ENCODE measurements at places on chromosomes 1 and 21.
A peak's percentile ranks its signal among the peaks of the same experiment; 100 is the strongest.

DNA sequence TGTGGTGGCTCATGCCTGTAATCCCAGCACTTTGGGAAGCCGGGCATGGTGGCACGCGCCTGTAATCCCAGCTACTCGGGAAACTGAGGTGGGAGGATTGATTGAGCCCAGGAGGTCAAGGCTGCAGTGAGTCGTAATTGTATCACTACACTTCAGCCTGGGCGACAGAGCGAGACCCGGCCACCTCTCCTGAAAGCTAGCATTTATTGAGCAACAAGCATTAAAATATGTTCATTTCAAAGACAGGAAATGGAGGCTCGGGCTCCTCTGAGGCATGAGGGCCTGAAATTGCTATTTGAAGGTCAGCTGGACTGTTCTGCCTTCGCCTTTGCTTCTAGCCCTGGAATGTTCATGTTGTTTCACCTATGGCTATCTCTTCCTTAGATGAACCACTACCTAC lies 34.5 kb downstream of the SPATA21 start:
- peak; percentile 39 for DNase-seq

DNA sequence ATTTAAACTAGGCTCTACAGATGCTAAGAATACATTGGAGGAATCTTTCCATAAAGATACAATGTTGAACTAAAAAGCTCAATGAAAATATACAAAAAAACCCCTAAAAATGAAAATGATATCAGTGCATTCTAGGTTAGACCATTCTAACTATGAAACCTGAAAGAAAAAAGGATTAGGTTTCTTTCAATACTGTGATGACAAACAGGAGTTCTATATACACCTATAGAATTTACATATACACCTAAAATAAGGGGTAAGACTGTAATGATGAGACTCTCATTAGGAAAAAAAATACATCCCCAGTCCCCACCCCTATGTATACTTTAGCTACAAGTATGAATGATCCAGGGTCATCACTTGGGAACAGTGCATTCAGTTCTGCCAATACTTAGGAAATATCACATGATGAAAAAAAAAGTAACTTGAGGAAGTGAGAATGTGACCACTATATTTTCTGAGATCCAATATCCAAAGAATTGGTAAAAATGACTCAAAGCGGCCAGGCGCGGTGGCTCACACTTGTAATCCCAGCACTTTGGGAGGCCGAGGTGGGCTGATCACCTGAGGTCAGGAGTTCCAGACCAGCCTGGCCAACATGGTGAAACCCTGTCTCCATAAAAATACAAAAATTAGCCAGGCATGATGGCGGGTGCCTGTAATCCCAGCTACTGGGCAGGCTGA lies 26.3 kb downstream of the SELENOF start:
- DNase-seq = no peak

- DNase-seq = no peak
Measured at GRCh38 chr1:46798810-46799209, at the start of gene CYP4B1. Gene CYP4B1, plus strand, starts transcription at chr1:46799046. Its CDS starts 36 bp downstream, at chr1:46799082.

- DNase-seq = no peak
Measured at GRCh38 chr1:35587736-35588135, 14.6 kb downstream of the TFAP2E start.

GRCh38 chr1:243496187-243496646 lies 240.4 kb downstream of the SDCCAG8 start:
- DNase-seq = no peak

DNA sequence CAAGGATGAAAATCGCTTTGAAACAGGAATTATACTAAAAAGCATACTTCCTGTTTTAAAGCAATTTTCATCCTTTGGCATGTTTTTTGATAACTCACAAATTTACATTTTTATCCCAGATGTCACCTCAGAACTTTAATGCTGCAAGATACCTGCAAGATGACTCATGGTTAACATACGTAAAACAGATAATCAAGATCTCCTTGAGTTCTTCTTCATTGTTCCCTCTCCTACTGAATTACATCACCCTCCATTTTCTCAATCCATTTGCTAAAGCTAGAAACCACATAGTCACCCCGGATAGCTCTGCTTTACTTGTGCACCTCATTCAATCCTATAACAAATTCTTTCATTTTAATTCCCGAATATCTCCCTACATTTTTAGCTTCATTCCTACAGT lies 1114.2 kb downstream of the PLA2G4A start:
- peak; percentile 19 for DNase-seq

DNA sequence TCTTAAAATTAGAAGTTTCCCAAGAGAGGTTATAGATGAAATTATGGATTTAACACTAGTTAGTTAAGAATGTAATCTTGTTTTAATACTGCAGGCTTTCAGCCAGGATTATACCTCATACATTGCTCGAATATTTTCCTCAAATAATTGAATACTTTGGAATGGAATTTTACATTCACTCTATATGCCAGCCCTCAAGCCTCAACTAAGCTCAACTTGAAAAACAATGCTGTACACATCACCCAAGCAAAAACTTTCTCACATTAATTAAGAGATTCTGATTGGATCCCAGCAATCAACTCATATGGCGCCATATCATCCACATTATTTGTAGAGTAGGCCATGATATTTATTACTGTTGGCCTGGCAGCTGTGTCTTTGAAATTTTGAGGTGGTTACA lies 710.7 kb upstream of the ADAMTS5 start:
- DNase-seq = peak; percentile 41

GRCh38 chr21:22191581-22191980 lies 1193.4 kb downstream of the NCAM2 start:
- no peak for DNase-seq

DNA sequence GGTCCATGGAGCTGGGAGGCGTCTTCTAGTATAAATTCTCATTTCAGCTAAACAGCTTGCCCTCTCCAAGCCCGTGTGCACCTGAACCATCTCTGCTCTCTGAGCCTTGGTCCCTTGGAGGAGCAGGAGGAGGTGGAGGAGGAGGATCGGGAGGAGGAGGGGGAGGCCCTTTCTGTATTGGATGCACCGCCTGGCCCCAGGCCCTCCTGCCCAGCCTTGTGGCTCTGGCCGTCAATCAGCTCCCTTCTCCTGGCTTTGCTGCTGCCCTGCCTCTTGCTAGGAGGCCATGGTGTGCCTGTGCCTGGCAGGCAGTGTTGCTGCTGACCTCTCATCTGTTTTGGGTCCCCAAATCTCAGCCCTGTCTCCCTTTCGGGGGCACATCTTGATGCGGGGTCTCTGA lies 9.0 kb downstream of the COL18A1 start:
- DNase-seq = no peak

- DNase-seq = no peak
Measured at GRCh38 chr1:91857557-91858239, 28.3 kb downstream of the TGFBR3 start.

DNA sequence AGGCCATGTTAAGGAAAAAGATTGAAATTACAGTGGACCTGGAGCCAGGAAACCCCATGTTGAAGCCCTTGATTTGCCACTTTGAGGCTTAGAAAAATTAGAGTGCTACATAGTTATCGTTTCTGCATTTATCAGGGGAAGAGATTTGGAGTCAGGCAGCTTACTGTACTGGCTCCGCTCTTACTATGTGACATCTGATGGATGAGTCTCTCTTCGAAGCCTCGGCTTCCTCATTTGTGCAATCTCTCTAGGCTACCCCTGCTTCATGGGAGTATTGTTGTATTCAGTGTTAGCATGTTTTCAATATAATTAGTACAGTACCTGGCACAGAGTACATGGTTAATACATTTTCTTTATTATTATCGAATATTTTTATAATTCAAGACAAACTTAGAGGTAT lies 480.4 kb upstream of the USP24 start:
- DNase-seq = no peak

- no peak for DNase-seq
Measured at GRCh38 chr1:25760122-25760719, 39.8 kb upstream of the SELENON start.

GRCh38 chr1:12666141-12666735 lies 22.4 kb downstream of the AADACL4 start:
- DNase-seq = no peak

- peak; percentile 61 for DNase-seq
Measured at GRCh38 chr1:40394491-40395172, 21.1 kb downstream of the SMAP2 start.

- DNase-seq = peak; percentile 36
Measured at GRCh38 chr1:169466259-169467230, 19.2 kb downstream of the SLC19A2 start.

DNA sequence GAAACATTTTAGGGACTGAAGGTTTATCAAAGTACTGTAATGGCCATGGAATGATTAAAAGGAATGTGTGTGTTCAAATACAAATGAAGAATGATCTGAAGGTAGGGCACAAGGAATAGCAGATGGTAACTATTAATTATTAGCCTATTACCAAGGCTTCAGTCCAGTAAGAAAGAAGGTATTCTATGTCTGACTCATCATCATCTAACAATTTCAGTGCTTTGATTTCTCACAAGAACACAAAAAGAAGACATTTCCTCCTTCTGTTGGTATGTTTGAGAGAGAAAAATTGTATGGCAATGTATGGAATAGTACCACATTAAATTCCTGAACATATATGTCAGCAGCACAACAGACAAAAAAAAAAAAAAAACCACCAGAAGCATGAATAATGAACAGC lies 57.5 kb downstream of the TYW3 start:
- DNase-seq = no peak

- peak; percentile 50 for DNase-seq
Measured at GRCh38 chr1:231841616-231842344, 215.2 kb downstream of the DISC1 start.

DNA sequence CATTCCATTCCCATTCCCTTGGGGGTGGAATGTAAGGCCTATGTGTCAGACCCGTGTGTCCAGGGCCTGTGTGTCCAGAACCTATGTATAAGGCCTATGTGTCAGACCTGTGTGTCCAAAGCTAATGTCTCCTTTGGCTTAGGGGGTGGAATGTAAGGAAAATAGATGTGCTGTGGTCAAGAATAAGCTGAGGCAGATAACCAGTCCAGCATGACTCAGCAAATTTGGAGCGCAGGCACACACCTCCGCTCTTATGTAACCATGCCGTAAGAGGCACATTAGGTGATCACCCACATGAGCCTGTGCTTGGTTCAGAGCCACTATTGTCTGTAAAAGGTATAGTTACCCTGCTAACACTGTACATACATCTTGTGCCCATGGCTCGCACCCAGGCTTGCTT lies 150.8 kb upstream of the SGIP1 start:
- DNase-seq = no peak

- DNase-seq = no peak
Measured at GRCh38 chr1:159370855-159371254, 61.1 kb upstream of the OR10J4 start.

DNA sequence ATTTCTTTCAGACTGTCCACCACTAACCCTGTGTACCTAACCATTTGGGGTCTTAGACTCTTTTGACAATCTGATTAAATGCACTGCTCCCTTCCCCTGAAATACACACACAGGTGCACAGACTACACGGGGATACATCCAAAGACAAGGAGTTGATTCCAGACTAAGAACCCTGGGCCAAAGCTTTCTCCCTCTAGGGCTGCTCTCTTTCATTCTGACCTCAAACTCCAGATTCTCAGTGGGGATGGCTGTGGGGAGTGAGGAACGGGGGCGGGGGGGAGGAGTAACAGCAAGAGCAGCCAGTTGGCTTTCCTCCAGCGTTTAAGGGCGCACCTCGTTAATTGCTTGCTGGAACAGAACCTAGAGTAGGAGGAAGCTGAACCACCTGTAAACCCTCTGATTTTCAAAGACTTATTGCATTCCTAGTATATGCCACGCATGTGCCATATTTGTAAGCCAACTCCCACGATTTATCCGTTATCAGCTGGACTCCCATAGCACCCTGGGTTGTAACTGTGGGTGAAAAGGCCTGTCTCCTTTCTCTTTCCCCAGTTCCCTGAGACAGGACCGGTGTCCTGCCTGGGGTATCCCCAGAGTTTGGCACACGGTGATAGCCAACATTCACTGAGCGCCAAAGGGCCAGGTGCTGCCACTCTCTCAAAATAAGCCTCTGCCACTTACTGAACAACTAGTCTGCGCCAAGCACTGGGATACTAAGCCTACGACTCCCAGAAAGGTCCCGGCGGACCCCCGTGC lies 920 bp downstream of the MTHFR start:
- DNase-seq = peak; percentile 43

GRCh38 chr1:22831729-22832413 lies 121.2 kb downstream of the EPHB2 start:
- peak; percentile 98 for DNase-seq

- DNase-seq = no peak
Measured at GRCh38 chr1:67708606-67709005, 23.6 kb downstream of the GADD45A start.

GRCh38 chr1:6071219-6071618 lies 25.5 kb downstream of the KCNAB2 start:
- DNase-seq = no peak

DNA sequence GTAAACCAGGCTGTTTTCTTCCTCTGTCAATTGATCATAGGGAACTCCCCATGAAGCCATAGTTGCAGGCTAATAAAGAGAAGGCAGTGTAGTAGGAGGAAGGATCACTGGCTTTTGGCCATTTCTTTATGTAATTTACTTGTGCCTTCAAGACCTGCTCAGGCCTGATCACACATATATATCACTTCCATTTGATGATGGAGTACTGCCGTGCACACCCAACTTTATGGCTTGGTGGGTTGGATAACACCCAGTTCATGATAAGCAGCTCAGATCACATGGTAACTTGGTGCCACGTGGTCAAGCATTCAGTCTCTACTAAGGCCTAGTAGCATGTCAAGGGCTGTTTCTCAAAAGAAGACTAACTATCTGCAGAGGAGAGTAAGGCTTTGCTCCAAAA lies 4.1 kb downstream of the MROH9 start:
- no peak for DNase-seq

- DNase-seq = no peak
Measured at GRCh38 chr1:217620814-217621213, 10.1 kb downstream of the GPATCH2 start.

GRCh38 chr1:226453015-226453704 lies 45.3 kb upstream of the PARP1 start:
- no peak for DNase-seq

DNA sequence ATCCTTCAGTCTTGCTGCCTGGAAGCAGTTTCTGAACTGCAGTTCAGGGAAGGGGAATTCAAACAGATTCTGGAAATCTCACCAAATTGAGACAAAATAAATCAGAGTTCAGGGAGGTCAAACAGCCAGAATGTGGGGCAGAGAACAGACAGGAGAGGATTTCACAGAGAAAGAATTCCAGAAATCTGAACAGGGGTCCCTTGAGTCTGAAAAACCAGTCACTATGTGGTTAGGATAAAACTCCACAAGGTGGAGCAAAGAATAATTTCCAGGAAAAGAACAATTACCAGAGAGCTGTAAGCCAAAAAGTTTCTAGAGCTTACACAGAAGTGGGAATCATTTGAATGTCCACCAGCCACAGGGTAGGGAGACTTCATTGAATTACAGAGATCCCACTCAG lies 84.7 kb downstream of the URB2 start:
- no peak for DNase-seq

DNA sequence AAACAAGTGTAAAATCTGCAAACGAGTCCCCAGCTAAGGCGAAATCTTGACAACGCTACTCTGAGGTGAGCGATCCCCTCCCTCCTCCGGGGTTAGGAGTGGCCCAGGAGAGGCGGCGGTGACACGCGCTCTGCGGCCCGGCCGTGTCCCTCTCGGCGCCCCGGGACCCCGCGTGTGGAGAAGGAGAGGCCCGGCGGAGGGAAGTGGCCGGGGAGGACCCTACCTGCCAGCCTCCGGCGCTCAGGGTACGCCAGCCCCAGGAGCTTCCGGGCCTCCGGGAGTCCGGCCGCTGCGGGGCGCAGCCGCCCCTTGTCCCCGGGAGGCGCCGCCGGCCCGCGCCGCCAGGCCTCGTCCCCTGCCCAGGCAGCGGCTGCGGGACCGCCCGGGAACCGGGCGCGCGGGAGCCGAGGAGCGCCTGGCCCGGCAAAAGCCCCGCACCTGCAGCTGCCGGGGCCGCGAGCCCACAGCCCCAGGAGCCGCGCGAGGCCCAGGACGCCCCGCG lies 543 bp downstream of the ABCB10 start:
- peak; percentile 39 for DNase-seq

- DNase-seq = no peak
Measured at GRCh38 chr1:240506176-240506575, 105.8 kb downstream of the GREM2 start.
